ENCODE measurements at places on chromosomes 2 and 18.

DNA sequence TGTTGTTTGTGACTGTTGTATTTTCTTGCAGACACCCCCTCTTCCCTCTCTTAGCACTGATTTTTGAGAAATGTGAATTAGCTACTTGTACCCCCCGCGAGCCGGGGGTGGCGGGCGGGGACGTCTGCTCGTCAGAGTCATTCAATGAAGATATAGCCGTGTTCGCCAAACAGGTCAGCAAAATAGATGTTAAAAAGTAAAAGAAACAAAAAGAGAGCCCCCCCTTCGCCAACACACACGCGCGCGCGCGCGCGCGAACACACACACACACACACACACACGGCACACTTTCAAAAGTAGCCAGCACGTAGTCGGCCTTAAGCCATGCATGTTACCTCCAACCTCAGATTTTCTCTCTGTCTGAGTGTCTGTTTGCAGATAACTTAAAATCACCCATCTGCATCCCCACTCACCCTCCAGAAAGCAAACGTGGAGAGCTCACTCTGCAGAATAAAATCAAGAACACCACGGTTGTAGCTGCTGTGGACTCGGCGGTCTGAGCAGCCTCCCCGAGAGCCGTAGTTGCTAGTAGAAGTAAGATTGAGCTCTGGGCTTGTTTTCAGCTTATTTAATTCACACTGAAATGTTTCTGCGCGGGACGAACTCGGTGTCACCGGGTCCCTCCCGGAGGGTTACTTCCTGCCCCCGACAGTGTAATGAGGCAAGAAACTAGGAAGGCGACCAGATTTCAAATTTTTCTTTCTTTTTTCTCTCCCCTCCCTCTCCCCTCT, 5.1 kb downstream of the MEIS1 start:
- DNase-seq = no peak

DNA sequence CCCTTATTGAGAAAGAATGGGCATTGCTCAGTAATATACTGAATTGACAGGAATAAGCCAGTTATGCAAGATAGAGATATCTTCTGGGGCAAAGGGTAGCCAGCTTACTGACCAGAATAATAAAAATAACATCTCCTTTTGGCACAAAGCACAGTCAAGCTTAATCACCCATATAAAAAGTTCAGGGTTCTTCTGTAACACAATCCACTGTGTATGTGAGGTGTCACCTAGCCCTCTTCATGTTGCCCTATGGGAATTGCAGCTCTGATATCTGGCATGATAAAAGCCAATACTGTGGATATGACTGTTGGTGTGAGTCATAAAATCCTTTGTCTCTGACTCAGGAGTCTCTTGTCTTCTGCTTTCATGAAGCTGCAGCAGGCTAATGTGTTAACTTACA, 90.8 kb downstream of the DSEL start:
- no peak for DNase-seq

DNA sequence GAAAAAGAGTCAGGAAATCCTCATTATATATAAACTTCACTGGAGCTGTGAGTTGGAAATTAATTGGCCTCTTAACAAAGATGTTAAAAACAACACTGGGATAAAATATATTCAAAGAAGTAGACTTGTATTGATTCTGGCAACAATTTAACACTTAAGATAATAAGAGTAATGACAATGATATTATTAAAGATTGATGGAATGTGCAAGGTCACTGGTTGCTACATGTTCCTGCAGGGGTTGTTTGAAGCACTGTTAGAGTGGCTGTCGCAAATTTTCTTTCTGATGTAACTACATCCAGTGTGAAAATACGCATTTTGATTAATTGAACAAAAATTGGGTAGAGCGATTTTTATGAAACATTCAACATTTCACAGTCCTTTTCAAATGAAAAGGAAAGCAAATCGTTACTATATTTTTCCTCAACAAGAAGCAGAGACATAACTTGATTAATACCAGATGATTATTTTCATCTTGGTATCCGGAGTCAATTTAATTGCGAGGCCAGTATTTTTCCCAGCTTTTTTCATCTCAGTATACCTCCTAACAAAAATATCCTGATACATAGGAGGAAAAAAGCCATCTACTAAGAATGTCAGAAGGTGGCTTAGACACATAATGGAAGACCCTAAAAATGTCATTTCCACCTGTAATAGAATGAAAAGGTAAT, 6.1 kb downstream of the PTGR3 start:
- no peak for DNase-seq

DNA sequence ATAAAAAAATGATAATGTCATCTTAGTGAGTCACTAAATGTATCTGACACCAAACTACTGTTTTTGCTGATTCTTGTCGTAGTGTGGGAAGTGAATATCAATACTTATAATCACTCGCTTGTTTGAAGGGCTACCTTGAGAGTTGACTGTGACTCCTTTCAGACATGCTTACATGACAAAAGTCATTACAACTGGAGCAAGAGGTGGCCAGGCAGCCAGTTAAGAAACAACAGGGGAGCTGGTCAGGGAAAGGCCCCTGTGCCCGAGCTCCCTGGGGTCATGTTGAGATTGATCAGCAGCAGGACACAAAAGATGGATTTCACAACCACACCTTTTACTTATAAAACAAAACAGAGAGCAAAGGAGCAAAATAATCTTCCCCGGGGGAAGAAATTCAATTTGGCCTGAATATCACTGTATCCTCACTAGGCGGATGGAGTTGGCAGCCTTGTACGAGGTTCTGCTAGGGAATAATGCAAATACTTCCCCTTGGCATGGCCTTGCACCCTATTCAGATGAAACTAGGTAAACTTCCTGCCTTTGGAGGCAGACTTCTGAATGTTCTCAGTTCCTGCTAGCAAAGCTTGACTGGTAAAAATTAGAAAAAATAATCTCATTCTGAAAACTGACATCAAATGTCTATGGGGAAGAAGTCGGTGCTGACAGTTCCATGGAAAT, 101.2 kb downstream of the DYNC1I2 start:
- DNase-seq = no peak

- no peak for DNase-seq
These were observed 9.8 kb downstream of the AFTPH start for GRCh38 chr2:64533882-64534281.

DNA sequence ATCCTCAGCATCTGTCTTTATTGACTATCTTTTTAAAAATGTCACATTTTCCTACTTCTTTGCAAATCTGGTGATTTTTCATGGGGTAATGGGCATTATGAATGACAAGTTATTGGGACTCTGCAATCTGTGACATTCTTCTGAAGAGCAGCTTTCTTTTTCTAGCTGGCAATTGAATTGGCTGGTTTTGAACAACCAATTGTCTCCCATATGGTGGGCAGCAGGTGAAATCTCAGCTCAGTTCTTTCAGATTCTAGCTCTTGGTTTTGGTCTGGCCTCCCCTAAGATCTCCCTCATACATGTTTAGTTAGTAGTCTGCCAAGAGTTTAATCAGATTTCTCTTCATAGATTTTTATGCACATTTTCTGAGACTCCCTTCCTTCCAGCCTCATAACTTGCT, 107.9 kb upstream of the EPB41L3 start:
- no peak for DNase-seq

- no peak for DNase-seq
These were observed 35.1 kb downstream of the MAPRE2 start for GRCh38 chr18:35076135-35076924.

DNA sequence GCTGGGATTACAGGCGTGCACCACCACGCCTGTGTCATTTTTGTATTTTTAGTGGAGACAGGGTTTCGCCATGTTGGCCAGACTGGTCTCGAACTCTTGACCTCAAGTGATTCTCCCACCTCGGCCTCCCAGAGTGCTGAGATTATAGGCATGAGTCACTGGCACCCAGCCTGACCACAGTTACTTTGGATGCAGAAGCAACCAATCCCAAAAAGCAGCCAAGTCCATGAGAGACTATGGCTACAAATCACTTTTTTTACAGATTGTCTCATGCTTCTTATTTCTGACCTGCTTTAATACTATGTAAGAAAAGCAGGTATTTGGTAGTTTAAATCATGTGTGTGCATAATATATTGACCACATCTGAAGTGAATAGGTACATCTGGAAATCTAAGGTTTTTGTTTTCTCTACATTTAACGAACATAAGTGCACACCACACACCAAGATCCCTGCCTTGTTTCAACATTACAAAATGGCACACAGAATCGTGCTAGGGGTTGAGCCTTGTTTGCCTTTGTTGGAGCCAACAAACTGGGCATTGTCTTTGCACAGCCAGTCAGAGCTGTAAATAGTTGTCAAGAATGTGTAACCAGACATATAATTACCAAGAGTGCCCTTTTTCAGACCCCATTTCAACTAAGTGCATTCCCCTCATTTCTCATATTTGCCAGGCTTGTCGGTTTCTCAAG, 18.3 kb upstream of the MAP4K4 start:
- DNase-seq = no peak

- no peak for DNase-seq
These were observed 120.1 kb upstream of the SLC39A10 start for GRCh38 chr2:195536906-195537305.
